Stimulated activated naive CD8-positive, alpha-beta T cell treated with anti-CD3 and anti-CD28 coated beads, Interleukin-15, Interleukin-2, amounts not matched to agents 100 U/mL and 50 U/mL, for 24 hours (primary cell): ENCODE measurements at places on chromosomes 3 and 15.
A peak's percentile ranks its signal among the peaks of the same experiment; 100 is the strongest.

- no peak for DNase-seq
Observed at GRCh38 chr3:10273702-10274305, 18.9 kb downstream of the GHRL start.

GRCh38 chr3:77093101-77093500 lies 53.2 kb downstream of the ROBO2 start:
- DNase-seq = no peak

DNA sequence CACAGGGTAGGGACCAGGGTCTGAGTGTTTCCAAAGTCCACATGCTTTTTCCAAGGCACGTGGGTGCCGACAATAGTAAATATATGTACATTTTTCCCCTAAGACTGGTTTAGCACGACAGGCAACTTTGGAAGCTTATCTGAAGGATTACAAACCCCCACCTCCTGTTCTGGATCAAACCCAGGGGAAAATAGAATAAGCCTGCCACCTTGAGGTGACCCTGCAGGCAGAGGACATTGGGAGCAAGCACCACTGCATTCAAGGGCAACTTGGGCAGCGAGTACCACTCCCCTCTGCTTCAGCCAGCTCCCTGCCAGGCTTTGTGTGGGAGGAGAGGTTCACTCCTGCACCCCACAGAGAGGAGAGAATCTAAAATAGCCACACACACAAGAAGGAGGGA lies 44.8 kb downstream of the KBTBD12 start:
- DNase-seq = no peak

GRCh38 chr3:114496021-114496434 lies 202.2 kb downstream of the TIGIT start:
- no peak for DNase-seq

GRCh38 chr15:90483012-90483307 lies 46.8 kb upstream of the CRTC3 start:
- DNase-seq = no peak

DNA sequence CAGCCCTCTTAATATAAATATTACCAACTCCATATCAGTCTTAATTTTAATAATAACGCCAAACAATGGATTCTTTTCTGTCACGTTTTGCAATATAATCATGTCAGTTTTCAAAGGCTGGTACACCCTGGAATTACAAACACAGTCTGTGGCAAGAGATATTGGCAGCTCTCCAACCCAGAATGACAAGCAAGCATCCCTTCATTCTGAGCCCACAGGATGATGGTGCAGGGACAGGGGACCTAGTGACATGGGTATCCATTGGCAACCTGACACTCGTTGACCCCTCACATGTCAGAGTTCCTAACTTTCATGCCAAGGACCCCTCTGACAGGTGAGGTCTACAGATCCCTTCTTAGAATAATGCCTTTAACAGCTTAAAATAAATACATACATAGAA lies 154.5 kb upstream of the TSC22D2 start:
- DNase-seq = no peak

DNA sequence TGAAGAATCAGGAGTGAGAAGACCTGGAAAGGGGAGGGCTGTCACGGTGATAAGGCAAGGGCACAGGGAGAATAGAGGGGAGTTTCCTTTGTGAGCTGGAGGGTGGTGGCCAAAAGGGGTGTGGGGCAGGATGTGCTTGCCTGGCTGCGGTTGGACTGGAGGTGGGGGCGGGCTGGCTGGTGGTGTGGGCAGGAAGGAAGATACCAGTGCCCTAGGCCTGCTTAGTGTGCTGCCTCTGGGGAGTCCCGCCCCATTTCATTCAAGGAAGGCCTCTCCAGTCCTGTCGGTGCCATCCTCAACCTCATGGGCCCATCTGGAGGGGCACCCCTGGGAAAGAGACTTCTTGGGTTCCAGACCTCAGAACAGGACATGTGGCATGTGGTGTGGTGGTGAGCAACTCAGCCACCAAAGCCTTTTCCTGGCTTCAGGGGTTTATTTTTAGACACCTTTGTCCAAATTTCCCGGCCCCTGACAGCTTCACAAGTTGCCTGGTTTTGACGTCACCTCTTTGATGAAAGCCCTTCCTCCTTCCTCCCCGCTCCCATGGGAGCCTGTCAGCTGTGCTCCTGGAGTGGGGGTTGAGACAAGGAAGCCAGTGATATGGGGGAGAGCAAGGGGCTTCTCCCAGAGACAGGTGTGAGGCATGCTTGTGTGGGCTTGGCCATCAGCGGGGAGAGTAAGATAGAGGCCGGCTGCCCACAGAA lies 15.6 kb downstream of the TEX264 start:
- peak; percentile 85 for DNase-seq

DNA sequence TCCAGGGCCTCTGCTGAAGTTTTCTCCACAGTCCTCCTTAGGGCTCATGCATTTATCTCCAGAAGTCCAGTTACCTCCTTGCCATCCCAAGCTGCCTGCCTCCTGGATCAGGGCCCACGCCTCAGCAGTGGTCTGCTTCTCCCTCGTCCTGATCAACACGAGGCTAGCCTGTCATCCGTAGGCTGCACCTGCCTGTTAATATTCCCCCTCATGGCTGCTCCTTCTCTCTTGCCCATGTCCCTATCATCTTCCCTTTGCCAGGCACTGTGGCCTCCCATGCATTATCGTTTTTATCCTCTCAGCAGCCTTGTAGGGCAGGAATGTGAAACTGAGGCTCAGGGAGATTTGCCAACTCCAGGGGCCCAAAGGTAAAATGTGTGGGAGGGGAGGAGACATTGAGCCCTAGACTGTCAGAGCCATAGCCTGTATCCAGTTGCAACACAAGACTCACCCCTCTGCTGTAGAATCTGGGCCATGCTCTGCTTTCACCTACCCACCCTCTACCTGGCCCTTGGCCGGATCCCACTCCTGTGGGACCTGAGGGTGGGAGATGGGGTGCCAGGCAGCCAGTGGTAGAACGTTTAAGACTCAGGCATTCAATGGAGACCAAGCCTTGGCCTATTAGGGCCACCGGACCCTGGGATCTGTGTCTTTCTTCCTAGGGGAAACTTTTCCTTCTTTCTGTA lies 4.6 kb downstream of the GRM2 start:
- no peak for DNase-seq

DNA sequence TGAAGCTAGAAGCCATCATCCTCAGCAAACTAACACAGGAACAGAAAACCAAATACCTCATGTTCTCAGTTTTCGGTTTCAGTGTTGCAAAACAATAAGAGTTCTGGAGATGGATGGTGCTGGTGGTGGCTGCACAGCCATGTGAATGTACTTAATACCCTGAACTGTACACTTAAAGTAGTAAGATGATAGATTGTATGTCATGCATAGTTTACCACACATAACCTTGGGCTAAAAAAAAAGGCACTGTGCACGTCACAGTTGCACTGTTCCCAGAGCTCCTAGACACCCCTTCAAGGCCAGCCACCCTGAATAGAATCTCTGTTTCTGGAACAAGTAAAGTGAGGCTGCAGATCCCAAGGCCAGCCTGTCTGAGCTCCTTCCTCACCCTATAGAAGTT lies 243.3 kb upstream of the IGF1R start:
- no peak for DNase-seq

DNA sequence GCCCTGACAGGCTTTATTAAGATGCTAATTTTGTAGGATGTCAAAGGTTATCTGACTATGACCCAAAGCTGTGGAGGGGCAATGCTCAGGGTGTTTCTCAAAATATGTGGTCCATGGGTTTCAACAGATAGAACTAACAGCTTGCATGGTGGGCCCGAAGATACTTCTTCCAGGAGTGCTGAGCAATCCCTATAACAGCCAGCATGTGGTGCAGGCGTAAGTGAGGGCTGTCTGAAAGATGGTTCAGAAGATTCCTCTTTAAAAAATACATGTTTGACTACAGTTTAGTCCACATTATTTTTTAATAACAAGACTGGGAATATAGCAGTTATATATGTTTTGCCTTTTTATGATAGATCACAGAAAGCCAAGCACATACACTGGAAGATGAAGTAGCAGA lies 7.6 kb downstream of the SCG3 start:
- DNase-seq = no peak

GRCh38 chr3:62229908-62230307 lies 143.4 kb downstream of the FEZF2 start:
- DNase-seq = no peak

- no peak for DNase-seq
Observed at GRCh38 chr3:152555666-152556291, 279.2 kb upstream of the P2RY1 start.

DNA sequence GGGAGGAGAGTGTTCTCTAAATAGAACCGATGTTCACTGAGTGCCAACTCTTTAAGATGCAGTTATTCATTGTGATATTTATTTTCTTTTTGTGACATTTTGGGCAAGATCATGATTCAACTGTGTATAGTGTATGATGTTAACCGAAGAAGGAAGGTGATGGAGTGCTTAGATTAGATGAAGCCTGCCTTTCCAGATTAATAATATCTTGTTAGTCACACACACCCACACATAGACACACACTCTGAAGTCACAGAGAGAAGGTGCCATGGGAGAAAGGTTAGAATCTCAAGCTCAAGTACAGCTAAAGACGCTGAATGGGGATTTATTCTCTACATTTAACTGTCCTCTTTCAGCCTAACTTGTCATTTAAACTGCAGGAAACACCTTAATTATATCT lies 77.0 kb downstream of the SLC9A9 start:
- no peak for DNase-seq

DNA sequence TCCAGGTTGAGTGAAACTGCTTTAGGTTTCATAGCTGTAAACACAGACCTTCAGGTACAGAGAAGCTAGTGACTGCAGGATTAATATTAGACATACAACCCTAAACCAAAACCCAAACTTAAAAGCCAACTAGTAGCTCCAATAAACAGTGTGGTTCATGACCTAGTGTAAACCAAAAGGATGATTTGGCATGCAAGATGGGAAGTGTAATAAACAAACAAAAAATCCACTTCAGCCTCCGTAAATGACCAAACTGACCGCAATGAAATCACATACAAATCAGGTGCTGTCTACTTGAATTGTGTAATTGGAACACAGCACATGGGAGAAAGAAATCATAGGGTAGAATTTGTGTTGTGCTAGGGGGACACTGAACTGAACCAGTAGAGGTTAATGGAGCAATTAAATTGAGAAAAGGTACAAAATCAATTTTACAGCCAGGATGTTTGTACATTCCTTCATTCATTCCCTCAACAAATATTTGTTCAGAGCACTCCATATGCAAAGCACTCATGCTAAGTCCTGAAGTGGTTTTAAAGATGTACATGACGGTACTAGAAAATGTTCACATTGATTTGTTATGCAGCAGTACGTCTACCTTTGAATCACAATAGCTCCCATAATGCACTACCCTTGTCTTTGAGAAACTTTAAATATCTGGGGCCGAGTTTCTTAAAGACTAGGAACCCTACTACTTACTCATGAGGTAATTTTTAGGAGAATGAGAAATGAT lies 21.4 kb upstream of the CHST2 start:
- DNase-seq = no peak

DNA sequence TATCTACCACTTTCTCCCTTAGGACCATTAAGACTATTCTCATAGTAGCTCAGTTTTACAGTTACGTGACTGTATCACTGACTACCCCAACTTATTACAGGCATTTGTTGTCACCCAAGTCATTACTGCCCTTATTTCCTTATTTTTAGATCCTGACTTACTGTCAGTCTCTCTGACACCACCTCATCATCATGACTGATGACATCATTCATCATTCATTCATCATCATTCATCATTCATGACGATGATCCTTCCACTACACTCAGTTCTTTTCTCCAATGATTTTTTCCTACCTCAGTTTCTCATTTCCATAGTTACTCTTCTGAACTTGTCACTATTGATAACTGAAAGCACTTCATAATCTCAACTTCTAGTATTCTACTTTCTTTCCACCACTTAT lies 83.8 kb downstream of the ADAM10 start:
- DNase-seq = no peak

DNA sequence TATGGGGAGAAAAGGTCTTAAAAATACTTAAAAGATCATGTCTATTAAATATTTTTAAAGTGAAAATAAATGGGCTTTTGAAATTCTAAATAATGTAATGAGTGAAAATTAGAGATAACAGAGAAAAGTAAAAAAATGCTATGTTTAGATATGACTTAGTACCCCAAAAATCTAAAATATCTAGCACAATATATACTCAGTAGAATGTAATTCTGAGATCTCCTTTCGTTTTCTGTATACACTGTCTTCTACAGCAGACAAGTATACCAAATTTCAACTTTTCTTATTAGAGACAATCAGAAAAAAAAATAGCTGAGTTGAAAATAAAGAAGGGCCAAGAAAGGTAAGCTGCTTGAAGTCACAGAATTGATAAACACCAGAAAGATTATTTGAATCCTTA lies 140.8 kb downstream of the ADAM10 start:
- DNase-seq = no peak

GRCh38 chr3:48215876-48216275 lies 7.4 kb upstream of the CAMP start:
- DNase-seq = no peak

DNA sequence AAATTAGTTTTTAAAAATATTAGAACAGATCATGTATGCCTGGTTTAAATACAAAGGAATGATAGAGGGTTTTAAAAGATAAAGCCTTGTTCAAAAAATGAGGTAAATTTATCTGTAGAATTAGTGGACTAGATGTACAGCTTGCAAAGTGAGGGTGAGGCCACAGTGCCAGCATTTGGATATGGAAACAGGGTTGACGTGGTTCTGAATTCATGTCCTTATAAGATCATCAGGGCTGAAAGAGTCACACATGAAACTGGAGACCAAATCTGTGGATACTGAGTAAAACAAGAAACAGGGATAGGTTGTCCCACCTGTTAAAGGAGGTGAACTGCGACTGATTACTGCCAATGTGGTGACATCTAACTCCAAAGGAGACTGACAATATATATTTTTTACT lies 46.3 kb downstream of the NCK1 start:
- DNase-seq = no peak

- no peak for DNase-seq
Observed at GRCh38 chr15:69529961-69530633, 77.5 kb downstream of the RPLP1 start.

DNA sequence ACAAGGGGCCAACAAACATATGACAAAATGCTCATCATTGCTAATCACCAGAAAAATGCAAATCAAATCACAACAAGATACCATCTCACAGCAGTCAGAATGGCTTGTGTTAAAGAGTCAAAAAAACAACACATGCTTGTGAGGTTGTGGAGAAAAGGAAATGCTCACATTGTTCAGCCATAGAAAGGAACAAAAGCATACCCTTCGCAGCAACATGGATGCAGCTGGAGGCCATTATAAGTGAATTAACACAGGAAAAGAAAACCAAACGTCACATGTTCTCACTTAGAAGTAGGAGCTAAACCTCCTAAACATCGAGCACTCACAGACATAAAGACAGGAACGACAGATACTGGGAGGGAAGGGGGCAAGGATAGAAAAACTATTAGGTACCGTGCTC lies 678.4 kb upstream of the GRM7 start:
- DNase-seq = no peak

- DNase-seq = peak; percentile 34
Observed at GRCh38 chr3:185823078-185824044, 1.5 kb downstream of the IGF2BP2 start.
